Uterus (tissue), 4 donors: ENCODE measurements at places on chromosomes 1 and 21. TPM values are rescaled to one million over a fixed set of nuclear protein-coding genes. Genes with fewer than 3 reads are reported as not detected.

GRCh38 chr1:17527036-17527914 is 12.2 kb upstream of the ARHGEF10L start:
- no peak overlapping the region for H3K4me3 ChIP-seq
- H3K27ac ChIP-seq: peak overlapping the region; percentile 73
- no peaks in the 10 kb centered on the region for H3K27me3 ChIP-seq
- DNase-seq: peak; percentile 32

GRCh38 chr1:20792196-20792595 is 5.1 kb upstream of the HP1BP3 start:
- no peaks in the 10 kb centered on the region for H3K36me3 ChIP-seq
- no peaks in the 10 kb centered on the region for H3K4me1 ChIP-seq
- no peak overlapping the region for H3K27ac ChIP-seq
- DNase-seq: no peak
- H3K27me3 ChIP-seq: no peaks in the 10 kb centered on the region
- H3K4me3 ChIP-seq: no peak overlapping the region

DNA sequence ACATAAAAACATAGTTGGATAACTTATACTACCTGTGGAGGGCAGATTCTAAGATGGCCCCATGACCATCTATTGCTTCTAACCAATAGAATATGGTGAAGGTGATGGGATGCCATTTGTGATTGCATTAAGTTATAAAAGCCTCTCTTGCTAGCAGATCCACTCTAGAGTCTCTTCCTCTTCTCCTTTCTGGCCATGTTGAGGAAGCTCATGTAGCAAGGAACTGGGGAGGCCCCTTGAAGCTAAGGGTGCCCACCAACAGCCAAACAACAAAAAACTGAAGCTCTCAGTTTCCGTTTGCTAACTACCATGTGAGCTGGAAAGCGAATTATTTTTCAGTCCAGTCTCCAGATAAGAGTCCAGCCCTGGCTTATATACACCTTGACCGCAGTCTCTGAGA is 16.0 kb upstream of the AGO1 start:
- no peak for DNase-seq
- H3K4me3 ChIP-seq: no peak overlapping the region
- no peaks in the 10 kb centered on the region for H3K36me3 ChIP-seq
- H3K4me1 ChIP-seq: no peaks in the 10 kb centered on the region
- H3K27me3 ChIP-seq: no peaks in the 10 kb centered on the region

PRDM16 gene
- not detected for total RNA-seq

- H3K27me3 ChIP-seq: no peaks in the 10 kb centered on the region
- H3K4me1 ChIP-seq: no peaks in the 10 kb centered on the region
- no peak overlapping the region for H3K27ac ChIP-seq
- DNase-seq: no peak
- no peak overlapping the region for H3K4me3 ChIP-seq
- H3K36me3 ChIP-seq: no peaks in the 10 kb centered on the region
These were observed 57.7 kb downstream of the ZNF697 start for GRCh38 chr1:119590393-119590792.

GRCh38 chr21:16078382-16078781 is 348.6 kb downstream of the USP25 start:
- H3K27me3 ChIP-seq: no peaks in the 10 kb centered on the region
- H3K4me1 ChIP-seq: peaks cover 20% of the 10 kb centered on the region
- no peaks in the 10 kb centered on the region for H3K36me3 ChIP-seq
- no peak overlapping the region for H3K4me3 ChIP-seq
- H3K27ac ChIP-seq: peak overlapping the region; percentile 90
- no peak for DNase-seq

DNA sequence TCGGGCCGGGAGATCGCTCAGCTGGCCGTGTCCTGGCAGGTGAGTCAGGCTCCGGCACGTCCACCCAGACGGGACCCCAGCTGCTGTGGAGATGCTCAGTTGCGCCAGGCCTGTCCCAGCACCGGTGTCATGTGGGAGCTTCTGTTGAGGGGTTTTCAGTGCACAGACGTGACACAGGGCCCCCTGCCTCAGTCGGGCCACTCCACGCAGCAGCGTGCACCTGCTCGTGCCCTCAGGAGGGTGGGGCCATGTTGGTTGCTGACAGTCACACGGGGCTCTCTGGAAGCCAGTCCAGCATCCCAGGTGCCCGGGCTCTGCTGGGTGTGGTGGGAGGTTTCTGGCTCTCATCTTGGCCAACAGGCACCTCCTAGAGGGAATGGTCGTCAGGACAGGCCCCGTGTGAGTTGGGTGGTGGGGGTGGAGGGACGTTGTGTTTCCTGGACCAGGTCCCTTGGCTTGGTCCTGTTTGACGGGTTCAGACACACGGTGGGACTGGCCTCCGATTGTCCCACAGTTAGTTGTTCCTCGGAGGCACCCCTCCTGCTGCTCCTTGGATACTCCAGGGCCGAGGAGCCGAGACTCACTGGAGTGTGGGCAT is 19.2 kb downstream of the ATAD3B start:
- H3K36me3 ChIP-seq: no peaks in the 10 kb centered on the region
- H3K4me1 ChIP-seq: no peaks in the 10 kb centered on the region
- H3K27me3 ChIP-seq: no peaks in the 10 kb centered on the region

DNA sequence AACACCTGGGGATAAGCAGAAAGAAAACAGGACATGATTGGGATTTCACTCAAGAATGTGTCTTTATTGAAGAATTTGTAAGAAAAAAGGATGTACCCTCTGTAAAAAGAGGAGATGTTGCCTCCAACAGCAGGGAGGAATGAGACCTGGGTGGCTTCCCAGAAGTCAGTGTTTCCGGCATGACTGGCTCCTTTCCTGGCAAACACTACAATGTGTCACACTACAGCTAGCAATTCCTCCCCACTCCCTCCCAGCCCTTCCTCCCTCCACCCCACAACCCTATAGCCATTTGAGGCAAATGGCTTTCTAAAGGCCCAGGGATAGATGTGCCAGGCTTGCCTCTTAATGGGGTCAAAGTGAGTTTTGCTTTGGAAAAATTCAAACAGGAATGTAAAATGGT is 11.5 kb upstream of the COL8A2 start:
- H3K4me3 ChIP-seq: no peak overlapping the region

- peaks cover 17% of the 10 kb centered on the region for H3K4me1 ChIP-seq
- DNase-seq: no peak
- H3K36me3 ChIP-seq: no peaks in the 10 kb centered on the region
- no peaks in the 10 kb centered on the region for H3K27me3 ChIP-seq
- H3K4me3 ChIP-seq: no peak overlapping the region
These were observed 48.3 kb downstream of the DDR2 start for GRCh38 chr1:162680419-162681121.

GRCh38 chr1:232223887-232224286 is 406.0 kb downstream of the SIPA1L2 start:
- no peak overlapping the region for H3K27ac ChIP-seq
- H3K27me3 ChIP-seq: no peaks in the 10 kb centered on the region
- H3K36me3 ChIP-seq: no peaks in the 10 kb centered on the region
- H3K4me3 ChIP-seq: no peak overlapping the region
- DNase-seq: no peak

GRCh38 chr1:23533246-23534023 is 2.4 kb upstream of the E2F2 start:
- no peaks in the 10 kb centered on the region for H3K4me1 ChIP-seq
- DNase-seq: no peak
- no peaks in the 10 kb centered on the region for H3K36me3 ChIP-seq
- no peak overlapping the region for H3K4me3 ChIP-seq
- no peaks in the 10 kb centered on the region for H3K27me3 ChIP-seq

DNA sequence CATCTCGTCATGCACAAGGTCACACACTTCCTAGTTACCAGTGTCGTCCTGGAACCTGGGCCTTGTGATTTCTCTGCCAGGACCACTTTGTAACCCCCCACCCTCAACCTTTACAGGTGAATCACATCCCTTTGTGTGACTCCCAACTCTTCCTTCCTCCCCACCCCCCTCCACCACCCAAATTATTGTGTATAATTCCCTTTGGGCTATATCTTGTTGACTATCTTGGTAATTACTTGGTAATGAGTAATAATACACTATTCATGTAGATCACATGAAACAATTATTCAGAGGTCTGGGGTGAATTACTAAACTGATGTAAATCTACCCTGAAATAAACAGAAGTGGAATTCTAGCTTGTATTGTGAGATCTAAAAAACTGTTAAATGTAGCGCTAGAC is 1.7 kb downstream of the KCNK1 start:
- peak overlapping the region; percentile 83 for H3K27ac ChIP-seq
- no peak for DNase-seq
- no peaks in the 10 kb centered on the region for H3K27me3 ChIP-seq

GRCh38 chr1:30915491-30916230 is 7.1 kb upstream of the SDC3 start:
- H3K27ac ChIP-seq: no peak overlapping the region
- DNase-seq: no peak
- H3K36me3 ChIP-seq: no peaks in the 10 kb centered on the region
- H3K4me3 ChIP-seq: no peak overlapping the region
- no peaks in the 10 kb centered on the region for H3K27me3 ChIP-seq

DNA sequence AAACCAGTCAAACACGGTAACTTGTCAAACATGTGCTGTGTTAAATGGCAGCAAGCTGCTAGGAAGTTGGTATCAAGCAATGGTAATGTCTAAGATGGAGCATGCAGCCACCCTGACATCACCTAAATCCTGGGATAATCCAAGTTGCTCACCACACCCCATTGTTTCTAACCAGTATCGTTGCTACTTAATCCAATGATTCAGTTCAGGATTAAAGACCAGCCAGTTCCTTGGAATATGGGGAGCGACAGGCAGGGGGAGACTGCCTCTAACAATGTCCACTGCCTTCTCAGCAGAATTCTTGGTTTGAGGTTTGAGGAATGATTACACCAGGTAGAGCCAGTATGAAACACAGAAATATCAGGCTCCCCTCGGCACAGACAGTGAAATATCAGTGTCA is 122.1 kb upstream of the IFFO2 start:
- H3K36me3 ChIP-seq: no peaks in the 10 kb centered on the region
- no peak overlapping the region for H3K4me3 ChIP-seq
- no peaks in the 10 kb centered on the region for H3K27me3 ChIP-seq
- H3K27ac ChIP-seq: no peak overlapping the region
- no peaks in the 10 kb centered on the region for H3K4me1 ChIP-seq

- H3K4me3 ChIP-seq: no peak overlapping the region
- H3K36me3 ChIP-seq: no peaks in the 10 kb centered on the region
- H3K4me1 ChIP-seq: no peaks in the 10 kb centered on the region
- no peaks in the 10 kb centered on the region for H3K27me3 ChIP-seq
- DNase-seq: no peak
These were observed 922 bp upstream of the FCRLB start for GRCh38 chr1:161720422-161720821.

DNA sequence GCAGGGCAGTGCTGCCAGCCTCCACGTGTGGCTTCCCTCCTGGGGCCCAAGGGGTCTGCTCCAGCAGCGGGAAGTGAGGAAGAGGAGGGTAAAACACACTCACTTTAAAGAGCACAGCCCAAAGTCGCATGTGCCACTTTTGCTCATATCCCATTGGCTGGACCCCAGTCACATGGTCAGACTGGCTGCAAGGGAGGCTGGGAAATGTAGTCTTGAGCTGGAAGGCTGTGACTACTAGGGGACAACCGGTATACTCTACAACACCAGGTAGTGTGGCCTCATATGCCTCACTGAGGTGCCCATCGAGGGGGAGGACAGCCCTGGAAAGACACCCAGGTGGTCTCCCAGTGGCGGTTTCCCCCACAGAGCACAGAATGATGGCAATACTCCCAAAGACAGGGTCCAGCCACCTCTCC is 45.2 kb downstream of the CAMK2N1 start:
- H3K27ac ChIP-seq: no peak overlapping the region
- H3K27me3 ChIP-seq: no peaks in the 10 kb centered on the region
- no peaks in the 10 kb centered on the region for H3K4me1 ChIP-seq
- H3K4me3 ChIP-seq: no peak overlapping the region
- no peaks in the 10 kb centered on the region for H3K36me3 ChIP-seq
- peak; percentile 42 for DNase-seq

- no peaks in the 10 kb centered on the region for H3K27me3 ChIP-seq
- no peaks in the 10 kb centered on the region for H3K4me1 ChIP-seq
- DNase-seq: no peak
- H3K4me3 ChIP-seq: no peak overlapping the region
These were observed 73.2 kb downstream of the AK5 start for GRCh38 chr1:77355010-77355409.

DISP3 gene
- 0.09 TPM for total RNA-seq

- H3K27me3 ChIP-seq: no peaks in the 10 kb centered on the region
- H3K27ac ChIP-seq: no peak overlapping the region
- DNase-seq: no peak
- H3K4me3 ChIP-seq: no peak overlapping the region
- H3K4me1 ChIP-seq: no peaks in the 10 kb centered on the region
- H3K36me3 ChIP-seq: no peaks in the 10 kb centered on the region
These were observed 58.9 kb downstream of the ZC3H11B start for GRCh38 chr1:219553934-219554502.

PGBD5 gene
- total RNA-seq: 0.69 TPM

TSPEAR gene
- 0.69 TPM for total RNA-seq

DNA sequence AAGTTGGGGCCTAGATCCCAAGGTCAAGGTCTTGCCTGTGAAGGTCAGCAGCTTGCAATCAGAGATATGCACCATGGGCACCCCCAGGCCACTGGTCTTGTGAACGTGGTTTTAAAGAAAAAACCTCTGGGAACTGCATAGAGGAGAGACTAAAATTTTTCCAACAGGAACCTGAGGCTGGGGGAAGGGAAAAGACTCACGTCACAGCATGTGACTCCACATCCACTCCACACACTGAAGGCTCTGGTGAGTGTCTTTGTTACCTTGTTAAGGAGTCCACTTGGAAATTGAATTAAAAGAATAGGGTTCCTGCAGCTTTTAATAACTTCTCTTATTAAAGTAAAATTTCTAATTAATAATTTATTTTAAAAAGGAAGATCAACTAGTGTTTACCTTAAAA is 224.9 kb downstream of the DAB1 start:
- H3K36me3 ChIP-seq: no peaks in the 10 kb centered on the region
- H3K27ac ChIP-seq: no peak overlapping the region
- no peak overlapping the region for H3K4me3 ChIP-seq
- no peaks in the 10 kb centered on the region for H3K27me3 ChIP-seq

GRCh38 chr1:19647643-19648042 is 3.5 kb downstream of the NBL1 start:
- H3K36me3 ChIP-seq: no peaks in the 10 kb centered on the region
- DNase-seq: no peak
- no peak overlapping the region for H3K4me3 ChIP-seq
- H3K27ac ChIP-seq: peak overlapping the region; percentile 97
- no peaks in the 10 kb centered on the region for H3K27me3 ChIP-seq
- peaks cover 33% of the 10 kb centered on the region for H3K4me1 ChIP-seq

- H3K27ac ChIP-seq: no peak overlapping the region
- no peak overlapping the region for H3K4me3 ChIP-seq
- no peaks in the 10 kb centered on the region for H3K36me3 ChIP-seq
These were observed 29.6 kb upstream of the PCBP3 start for GRCh38 chr21:45613881-45614280.
